ENCODE measurements at places on chromosomes 2 and 18.

DNA sequence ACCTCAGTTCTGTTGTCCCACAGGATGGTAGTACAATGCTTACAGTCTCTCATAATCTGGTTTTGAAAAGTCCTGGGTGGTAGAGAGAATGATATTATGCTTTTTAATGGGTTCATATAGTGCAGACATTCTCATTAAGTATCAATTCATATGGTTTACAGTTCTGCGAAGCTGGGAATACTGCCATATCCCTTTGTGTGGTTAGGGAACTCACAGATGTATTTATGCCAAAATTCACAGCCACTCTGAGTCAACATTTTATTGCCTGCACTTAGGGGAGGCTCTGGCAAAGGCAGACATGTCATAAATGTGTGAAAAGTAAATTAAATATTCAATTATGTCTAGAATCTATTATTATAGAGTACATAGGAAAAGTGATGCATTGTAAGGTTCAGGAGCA lies 808.2 kb downstream of the SUCLG1 start:
- DNase-seq, result no peak

DNA sequence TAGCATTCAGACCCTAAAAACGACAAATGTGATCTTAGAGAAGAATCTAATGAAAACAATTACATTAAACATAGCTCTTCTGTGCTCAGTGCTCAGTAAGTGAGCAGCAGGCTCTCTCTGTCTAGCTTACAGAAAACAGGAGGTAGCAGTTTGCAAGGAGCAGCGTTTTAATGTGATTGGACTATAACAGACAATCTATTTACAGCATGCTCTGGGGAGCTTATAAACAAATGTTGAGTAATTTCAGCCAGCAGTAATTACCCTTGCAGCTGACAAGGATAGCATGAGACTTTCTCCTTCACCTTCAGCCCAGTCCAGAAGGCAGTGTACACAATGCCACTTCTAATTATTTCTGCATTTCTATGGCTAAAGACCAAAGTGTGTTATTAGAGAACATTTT lies 270.4 kb downstream of the FIGN start:
- no peak for DNase-seq

DNA sequence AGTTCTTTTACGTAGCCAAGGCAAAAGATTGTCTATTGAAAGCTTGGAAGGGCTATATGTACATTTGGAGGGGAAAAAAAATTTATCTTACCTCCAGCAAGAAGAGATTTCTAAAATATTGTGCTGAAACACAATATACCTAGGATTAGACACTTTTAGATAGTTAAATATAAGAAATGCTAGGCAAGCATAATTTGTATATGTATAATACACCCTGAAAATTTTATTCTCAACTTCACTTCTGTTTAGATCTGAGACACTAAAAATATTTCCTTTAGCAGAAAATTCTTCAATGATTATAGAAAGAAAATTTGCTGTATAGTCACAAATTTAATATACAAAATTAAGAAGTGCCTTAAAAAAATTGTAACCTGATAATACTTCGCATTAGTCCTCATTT lies 42.6 kb downstream of the ITGAV start:
- DNase-seq, result no peak

GRCh38 chr2:205695460-205695991 lies 13.2 kb downstream of the NRP2 start:
- DNase-seq, result no peak

GRCh38 chr18:62632788-62633455 lies 82.4 kb upstream of the PHLPP1 start:
- no peak for DNase-seq

GRCh38 chr18:79680891-79681339 lies 1.3 kb downstream of the CTDP1 start:
- no peak for DNase-seq

DNA sequence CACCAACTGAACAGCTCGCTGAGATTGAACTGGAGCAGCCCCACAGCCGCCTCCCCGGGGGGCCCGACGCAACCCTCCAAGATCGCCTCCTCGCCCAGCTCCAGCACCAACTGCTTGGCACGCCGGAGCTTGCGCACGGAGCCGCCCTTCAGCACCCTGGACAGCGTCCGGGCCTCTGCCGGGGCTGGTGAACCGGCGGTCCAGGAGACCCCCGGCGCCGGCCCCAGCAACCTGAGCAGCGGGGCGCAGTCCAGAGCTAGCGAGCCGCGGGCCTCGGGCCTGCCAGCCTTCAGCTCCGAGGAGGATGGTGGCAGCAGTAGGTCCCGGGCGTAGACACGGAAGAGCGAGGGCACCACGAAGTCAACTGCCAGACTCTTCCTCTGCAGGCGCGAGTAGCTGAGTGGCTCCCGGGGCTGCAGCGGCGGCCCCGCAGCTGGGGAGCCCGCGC lies 1.2 kb downstream of the ALK start:
- peak; percentile 40 for DNase-seq

DNA sequence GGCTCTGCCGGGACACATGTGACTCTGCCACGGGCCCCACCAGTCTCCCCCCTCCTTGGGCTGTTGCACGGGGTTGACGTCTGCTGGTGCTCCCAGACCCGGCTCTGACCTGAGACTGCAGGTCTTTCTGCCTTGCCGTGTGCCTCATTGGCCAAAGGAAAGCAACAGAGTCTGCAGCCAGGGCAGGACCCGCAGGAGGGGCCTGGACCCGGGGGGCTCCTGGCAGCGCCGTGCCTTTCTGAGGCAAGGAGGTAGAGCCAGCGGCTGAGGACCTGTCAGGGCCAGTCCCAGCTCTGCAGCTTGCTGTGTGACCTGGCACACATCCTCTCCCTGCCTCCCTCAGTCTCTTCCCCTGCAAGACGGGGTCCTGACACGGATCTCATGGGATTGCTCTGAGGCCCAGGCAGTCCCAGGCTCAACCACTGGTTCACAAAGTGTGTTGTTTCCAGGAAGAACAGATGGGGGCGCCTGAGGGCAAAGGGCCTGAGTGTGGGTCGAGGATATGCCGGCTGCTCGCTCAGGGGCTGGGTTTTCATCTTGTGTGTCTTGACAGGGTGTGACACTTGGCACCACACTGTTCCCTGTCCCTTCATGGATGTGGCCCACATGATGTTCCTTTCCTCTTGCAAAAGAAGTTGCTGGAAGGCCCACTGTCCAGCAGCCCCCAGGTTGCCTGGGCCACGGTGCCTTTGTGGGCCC lies 9.0 kb downstream of the CAPN10 start:
- DNase-seq, result no peak

DNA sequence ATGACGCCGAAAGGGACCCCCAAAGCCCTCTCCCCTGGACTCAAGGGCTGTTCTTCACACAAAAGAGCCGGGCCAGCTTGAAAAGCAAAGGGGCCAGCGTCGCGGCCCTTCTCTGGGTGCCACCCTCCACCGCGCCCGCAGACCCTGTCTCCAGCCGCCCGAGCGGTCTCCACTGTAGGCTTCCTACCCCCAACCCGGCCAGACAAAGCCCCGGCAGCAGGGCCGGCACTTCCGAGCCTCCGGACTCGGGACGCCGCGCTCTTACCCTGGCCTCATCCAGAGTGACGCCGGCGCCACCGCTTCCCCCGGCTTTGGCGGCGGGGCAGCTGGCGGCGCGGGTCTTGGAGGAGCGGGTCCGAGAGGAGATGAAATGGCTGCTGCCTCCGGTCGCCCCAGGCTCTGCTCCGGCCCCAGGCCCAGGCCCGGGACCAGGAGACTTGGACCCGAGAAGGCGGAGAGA lies 603 bp downstream of the ATAD2B start:
- no peak for DNase-seq

GRCh38 chr2:109238580-109238979 lies 109.6 kb downstream of the SH3RF3 start:
- no peak for DNase-seq

GRCh38 chr2:219125225-219125885 lies 35.3 kb downstream of the NHEJ1 start:
- DNase-seq, result no peak

GRCh38 chr18:48941672-48942071 lies 9.1 kb downstream of the SMAD7 start:
- no peak for DNase-seq

All from hippocampal formation (tissue), 2 donors.